Anterior cingulate cortex (tissue), 58 donors: ENCODE measurements at places on chromosomes 12 and 14.

DNA sequence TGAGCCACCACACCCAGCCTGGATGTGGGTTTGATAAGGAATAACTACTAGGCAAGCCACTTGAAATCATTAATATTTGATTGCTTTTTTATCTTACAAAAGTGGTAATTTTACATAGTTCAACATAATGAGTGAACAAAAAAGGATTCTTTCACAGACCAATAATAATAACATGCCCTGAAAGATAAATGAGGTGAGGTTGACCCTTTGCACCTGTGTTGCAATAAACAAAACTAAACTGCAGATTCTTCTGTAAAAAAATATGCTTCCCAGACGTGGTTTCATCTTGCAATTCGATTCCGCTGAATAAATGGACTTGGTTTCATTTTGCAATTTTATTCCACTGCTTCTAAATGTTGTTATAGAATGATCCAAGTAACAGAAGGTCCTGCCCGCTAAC lies 1514.9 kb upstream of the TMEM132C start:
- no peak for DNase-seq

- no peak for DNase-seq
These were observed 31.4 kb downstream of the FLVCR2 start for GRCh38 chr14:75609606-75610475.

DNA sequence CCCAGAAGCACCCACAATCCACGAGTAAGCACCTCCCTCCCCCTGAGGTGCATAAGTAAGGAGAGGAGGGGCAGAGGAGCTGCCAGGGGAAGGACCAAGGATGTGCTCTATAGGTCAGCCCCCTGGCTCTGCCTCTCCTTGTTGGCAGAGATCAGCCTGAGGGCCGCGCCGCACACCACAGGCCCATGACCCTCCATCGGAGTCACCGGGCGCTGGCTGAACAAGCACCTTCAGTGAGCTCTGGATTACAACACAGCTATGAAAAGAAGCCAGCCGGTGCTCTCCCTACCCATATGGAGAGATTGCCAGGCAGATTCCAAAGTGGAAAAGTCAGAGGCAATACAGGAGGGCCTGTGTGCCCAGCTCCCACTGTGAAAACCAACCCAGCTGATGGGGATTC lies 257.3 kb downstream of the GLT1D1 start:
- no peak for DNase-seq

DNA sequence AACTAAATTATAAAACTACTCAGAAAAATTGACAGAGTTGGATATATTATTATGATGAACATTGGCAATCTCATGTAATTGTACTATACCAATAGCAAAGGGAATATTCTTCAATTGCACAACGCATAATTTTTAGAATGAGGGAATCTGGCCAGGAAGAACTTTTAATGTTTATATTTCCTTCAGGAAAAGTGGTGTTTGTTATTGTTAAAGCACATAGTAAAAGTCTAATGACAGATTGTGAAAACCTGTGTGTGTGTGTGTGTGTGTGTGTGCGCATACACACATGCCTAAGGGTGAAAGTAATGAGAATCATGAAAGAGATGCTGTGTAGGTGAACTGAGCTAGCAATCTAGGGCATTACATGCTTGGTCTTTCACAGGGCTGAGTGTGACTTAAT lies 877.7 kb downstream of the SLC6A15 start:
- DNase-seq, result no peak

DNA sequence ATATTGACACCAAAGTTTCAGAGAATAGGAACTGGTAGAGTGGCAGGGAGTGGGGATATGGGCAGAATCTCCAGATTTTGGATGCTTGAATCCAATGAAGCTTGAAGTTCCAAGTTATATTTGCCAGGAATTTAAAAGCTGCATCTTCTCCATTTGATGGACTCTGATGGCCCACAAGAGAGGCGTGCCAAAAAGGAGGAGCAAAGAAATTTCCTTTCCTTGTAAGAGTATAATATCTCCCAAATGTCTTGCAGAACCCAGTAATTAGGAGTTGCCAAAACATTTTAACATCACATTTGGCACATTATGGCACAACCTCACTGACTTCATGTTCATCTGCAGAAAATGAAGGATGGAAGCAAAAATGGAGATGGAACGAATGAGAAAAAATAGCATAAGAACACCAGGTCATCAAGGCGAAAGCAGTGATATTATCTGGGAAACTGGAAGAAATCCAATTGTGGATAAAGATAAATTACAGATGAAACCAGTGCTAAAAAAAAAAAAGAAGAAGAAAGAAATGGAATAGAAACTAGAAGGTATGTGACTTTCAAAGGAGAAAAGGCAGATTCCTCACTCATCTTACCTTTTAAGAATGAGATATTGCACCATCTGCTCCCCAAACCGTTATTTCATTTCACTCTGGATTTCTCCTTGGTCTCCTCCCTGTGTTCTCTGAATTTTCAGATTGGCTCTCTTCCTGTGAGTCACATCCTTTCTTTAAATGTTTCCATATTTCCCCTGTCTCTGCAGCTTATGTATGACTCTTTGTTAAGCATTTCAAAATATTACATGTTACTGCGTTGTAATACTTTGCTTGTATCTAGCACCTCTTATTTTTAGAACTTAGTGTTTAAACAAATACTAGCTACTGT lies 13.5 kb upstream of the FLRT2 start:
- DNase-seq, result no peak

- no peak for DNase-seq
These were observed 8.5 kb downstream of the MAPKAPK5 start for GRCh38 chr12:111850526-111850925.

DNA sequence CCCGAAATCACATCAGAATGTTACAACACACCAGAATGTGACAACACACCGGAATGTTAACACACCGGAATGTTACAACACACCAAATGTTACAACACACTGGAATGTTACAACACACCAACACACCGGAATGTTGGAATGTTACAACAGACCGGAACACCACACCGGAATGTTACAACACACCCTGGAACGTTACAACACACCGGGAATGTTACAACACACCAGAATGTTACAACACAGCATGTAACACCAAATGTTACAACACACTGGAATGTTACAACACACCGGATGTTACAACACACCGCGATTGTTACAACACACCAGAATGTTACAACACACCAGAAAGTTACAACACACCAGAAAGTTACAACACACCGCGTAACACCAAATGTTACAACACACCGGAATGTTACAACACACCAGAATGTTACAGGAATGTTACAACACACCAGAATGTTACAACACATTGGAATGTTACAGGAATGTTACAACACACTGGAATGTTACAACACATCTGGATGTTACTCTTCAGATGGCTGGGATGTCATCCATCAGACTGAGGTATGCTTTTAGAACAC lies 21.1 kb downstream of the CHFR start:
- DNase-seq, result no peak

DNA sequence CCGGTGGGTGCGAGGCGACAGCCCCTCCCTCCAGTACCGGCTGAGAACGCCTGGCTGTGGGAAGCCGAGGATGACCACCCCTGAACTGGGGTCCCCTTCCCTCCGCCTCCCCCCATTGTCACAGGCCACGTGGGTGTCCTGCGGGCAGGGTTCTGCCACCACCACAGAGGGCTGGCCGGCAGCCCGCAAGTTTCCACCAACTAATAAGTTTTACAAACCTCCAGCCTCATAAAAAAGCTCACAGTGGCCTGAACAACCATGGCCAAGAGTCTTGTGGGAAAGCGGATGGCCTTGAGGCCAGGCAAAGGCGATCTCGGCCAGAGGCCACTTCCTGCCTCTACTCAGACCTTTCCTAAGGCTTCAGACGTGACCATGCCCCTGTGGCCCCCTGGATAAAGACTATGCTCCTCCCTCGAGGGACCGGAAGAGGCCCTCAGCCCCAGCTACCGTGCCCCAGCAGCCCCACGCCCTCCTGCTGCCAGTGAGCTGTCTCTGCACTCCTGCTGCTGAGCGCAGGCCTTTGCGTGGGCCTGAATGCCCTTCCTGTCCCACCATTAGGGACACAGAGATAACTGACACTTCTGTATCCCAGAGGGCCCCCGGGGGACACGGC lies 46.1 kb upstream of the DLK1 start:
- DNase-seq, result no peak

- DNase-seq, result no peak
These were observed 36.2 kb upstream of the APPL2 start for GRCh38 chr12:105272152-105272551.

DNA sequence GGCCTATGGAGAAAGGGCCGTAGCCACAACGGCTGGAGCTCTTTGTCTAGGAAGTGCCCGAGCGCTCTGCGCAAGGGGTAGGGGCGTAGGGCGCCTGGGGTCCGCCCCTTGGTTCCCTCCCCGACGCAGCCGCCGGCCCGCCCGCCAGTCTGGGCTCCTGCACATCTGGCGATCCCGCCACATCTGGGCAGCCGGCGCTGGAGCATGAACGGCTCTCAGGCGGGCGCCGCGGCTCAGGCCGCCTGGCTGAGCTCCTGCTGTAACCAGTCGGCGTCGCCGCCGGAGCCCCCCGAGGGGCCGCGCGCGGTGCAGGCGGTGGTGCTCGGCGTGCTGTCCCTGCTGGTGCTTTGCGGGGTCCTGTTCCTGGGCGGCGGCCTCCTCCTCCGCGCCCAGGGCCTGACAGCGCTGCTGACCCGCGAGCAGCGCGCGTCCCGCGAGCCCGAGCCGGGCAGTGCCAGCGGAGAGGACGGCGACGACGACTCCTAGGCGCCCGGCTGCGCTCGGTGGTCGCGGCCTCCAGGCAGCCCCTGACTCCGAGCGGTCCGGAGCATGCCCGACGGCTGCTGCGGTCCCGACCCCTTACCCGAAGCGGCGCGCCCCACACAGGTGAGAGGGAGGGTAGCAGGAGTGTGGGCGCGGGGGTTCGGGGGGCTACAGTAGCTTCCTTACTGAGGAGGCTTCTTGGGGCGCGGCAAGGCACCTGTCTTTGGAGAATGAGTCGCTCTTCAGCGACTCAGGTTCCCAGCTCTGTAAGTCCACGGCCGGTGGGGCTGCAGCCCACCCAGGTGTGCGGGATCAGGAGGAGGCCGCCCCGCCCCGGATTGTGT lies at the start of gene SMIM41:
Gene SMIM41, plus strand, starts transcription at position 129 of the 827 bp plus-strand sequence. Its CDS starts 76 bp downstream, at position 205.
- no peak for DNase-seq

DNA sequence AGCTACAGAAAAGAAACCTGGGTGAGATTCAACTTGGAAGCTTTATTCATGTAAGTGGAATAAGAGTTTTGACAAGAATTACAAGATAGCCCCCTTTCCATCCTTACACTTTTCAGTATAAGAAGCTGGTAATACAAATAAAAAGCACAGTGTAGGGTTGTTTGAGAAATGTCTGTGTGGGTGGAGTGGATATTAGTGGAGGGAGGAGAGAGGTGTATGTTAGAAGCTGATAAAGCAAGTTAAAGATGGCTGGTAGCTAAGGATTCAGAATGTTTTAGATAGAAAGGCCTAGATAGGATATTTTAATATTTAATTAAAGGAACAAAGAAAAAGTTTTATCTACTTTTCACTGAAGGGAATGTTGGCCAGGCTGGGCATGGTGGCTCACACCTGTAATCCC lies 12.5 kb downstream of the CFAP54 start:
- no peak for DNase-seq

- DNase-seq, result no peak
These were observed 323.0 kb downstream of the FLRT2 start for GRCh38 chr14:85852906-85853305.

DNA sequence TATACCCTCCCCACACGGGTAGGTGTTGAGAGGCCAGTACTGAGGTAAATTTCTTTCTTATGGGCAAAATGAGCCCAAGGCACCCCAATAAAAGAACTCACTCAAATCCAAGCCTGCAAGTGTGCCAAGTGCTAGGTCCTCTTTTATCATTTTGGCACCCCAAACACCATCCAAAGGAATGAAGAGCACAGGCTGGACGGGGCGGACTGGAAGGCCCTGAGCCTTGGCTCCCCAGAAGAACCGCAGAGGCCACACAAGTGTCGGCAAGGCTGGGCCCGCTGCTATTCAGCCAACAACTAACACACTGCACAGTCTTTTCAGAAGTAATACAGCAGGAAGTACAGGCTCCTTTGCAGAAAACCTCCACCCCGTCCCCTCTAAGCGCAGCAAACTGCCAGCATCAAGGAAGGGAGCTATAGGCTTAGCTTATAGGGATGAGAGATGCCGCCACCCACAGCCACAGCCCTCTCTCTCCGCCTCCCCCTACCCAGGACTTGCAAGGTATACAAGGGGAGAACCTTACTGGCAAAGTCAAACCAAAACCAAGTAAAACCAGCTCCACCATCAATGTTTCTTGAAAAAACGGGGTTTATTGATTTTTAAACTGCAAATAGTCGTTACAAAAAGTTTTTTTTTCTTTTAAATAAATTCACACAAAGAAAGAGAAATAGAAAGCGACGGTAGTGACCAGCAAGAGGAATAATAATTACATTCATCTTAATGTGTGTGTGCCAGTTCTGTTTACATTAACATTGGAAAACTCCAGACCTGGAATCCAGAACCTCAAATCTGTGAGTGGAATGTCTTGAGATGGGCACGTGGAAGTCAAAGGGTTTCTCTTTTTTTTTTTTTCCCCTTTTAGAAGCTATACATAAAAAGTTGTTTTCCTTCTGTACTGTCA lies 5.5 kb downstream of the ZFP36L1 start:
- DNase-seq, result no peak

DNA sequence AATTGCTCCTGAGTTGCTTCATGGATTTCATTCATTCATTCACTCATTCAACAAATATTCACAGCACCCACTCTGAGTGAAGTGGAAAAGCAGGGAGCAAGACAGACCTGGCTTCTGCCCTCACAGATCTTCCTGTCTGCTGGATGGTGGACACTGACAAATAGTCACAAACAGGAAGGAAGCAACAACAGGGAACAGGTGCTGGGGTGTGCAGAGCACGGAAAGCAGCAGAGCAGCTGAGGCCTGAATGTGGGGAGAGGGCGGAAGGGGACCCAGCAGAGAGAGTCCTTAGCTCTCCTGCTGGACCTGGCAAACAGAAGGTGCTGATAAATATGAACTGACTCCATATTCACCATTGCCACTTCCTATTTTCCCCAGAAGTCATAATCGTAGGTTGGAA lies 54.4 kb downstream of the SETD3 start:
- DNase-seq, result no peak

DNA sequence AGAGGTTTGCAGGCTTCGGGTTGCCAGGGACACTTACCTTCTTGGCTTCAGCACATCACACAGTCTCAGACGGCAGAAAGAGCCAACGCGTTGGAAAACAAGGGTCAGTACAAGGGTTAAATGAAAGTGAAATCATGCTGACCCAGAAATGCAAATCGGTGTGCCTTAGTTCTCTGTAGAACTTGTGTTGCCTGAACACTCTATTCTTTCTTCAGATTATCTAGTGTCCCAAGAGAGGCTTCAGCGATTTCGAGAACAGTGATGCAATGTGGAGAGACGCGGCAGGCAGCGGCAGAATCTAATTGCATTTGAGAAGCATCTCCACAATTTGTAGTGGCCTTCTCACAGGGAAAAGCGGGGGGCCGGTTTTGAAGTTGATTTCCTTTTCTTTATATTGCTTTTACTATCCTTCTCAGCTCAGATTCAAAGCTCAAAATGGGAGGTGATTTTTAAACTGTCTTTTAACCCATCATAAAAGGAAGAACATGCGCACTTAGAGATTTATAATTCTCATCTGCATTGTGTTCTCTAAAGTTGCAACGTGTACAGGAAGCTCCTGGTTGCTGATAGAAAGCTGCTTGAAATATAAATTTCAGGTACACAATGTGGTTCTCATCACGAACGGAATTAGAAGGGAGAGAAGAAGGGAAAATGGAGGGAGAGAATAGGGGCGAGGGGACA lies 67.8 kb upstream of the EGLN3 start:
- no peak for DNase-seq

- no peak for DNase-seq
These were observed 52.4 kb downstream of the MON2 start for GRCh38 chr12:62519043-62519442.

GRCh38 chr12:132354211-132354981 lies 25.0 kb upstream of the GALNT9 start:
- no peak for DNase-seq

GRCh38 chr12:62834406-62834805 lies 100.5 kb downstream of the PPM1H start:
- no peak for DNase-seq
